DMS79 treated with DMSO at 0.1 percent for 48 hours (cell line): ENCODE measurements at places on chromosomes 11 and 22.
A peak's percentile ranks its signal among the peaks of the same experiment; 100 is the strongest.

GRCh38 chr11:133222425-133223330 lies 309.6 kb downstream of the OPCML start:
- no peak for DNase-seq

DNA sequence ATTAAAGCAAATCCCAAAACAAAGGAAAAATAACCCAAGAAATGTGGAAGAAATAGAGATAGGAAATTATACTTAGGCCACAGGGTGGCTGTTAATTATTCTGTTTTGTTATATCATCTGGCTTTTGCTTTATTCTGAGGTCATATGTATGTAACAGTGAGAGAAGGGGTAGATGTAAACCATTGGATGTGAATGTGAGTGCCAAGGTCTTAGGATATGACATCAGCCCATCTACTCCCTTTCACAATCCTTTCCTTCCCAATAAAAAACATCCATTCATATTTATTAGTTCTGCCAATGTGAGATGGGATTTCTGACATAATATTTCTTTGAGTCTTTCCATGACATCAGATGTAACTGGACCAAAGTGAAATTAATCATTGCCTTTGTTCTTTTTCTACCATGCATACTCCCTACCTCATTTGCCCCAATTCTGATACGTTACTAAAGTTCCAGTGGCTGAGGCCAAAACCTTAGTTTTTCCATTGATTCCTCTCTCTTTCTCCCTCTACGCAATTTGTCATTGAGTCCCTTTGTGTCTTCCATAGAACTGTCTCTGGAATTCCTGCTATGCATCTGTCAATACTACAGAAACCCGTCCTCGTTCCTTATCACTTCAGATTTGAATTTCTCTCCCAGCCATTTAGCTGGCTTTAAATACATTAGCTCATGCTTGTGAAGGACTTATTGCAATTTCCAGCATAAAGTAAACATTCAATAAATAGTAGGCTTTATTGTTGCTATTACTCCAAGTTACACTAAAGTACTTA lies 170.3 kb downstream of the ARHGAP42 start:
- no peak for DNase-seq

DNA sequence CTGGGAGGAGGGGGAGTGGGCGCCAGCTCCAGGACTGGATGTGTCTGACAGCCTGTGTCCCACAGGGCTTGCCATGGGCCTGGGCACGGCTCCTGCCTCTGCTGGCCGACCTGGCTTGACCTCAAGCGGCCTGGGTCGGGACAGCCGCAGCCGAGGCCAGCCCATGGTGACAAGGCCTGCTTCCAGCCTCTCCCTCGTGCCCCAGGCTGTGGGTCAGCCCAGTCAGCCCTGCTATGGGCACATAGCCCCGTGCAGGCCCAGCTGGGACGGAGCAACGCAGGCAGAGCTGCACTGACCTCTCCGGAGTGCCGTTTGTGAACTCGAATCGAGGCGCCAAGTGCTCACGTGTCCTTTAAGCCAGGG lies 17.9 kb downstream of the OSBPL5 start:
- no peak for DNase-seq

DNA sequence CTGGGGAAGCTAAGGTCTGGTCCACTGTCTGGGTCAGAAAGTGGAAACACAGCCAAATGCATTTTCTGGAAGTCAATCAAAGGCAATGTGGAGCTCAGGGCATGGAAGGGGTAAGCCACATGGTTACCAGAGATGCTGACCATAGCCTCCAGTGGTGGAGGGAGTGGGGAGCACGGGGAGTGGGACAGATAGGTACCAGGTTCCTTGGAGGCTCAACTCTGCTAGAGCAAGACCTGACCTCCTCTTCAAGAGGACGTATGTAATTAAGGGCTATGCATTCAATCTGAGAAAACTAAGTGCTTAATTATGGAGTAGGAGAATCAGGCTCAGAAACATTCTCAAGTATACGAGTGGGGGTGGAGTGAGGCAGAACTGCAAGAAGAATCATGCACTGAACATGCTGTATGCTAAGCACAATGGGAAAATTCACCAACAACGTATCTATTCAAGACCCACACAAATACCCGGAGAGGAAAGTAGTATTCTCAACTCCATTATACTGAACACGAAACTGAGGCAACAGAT lies 65.2 kb upstream of the PHOX2A start:
- peak; percentile 61 for DNase-seq

- no peak for DNase-seq
Observed at GRCh38 chr11:133922078-133922870, 34.5 kb downstream of the IGSF9B start.

- DNase-seq: no peak
Observed at GRCh38 chr11:83037877-83038276, 33.8 kb downstream of the RAB30 start.

GRCh38 chr11:130070846-130071200 lies 1.1 kb downstream of the APLP2 start:
- DNase-seq: peak; percentile 59
